ENCODE measurements at places on chromosomes 6 and 20. TPM values are rescaled to one million over a fixed set of nuclear protein-coding genes. Genes with fewer than 3 reads are reported as not detected.

The C6orf15 gene
- total RNA-seq, result not detected

The MCHR2 gene
- total RNA-seq, result not detected

The TUBB1 gene
- 0.17 TPM for total RNA-seq

- DNase-seq, result no peak
Observed at GRCh38 chr20:11719153-11719552, 198.5 kb upstream of the BTBD3 start.

DNA sequence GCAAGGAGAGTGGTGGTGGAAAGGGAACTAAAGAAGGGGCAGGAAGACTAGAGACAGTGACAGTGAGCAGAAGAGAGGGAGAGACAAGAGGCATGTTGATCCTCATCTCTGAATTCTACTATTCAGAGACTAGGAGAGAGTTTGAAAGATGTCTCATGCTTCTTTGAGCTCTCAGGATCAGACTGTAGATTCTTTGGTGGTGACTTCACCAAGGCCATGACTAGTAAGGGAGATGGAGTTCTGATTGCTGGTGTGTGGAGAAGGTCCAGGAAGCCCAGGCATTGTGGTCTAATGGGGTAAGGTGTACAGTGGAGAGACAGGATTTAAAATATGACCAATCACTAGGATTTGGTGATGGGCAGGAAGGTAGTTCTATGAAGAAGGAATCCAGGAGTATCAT lies 713 bp downstream of the WFDC9 start:
- no peak for DNase-seq

GRCh38 chr6:112286010-112286409 lies 31.6 kb upstream of the LAMA4 start:
- DNase-seq, result no peak

DNA sequence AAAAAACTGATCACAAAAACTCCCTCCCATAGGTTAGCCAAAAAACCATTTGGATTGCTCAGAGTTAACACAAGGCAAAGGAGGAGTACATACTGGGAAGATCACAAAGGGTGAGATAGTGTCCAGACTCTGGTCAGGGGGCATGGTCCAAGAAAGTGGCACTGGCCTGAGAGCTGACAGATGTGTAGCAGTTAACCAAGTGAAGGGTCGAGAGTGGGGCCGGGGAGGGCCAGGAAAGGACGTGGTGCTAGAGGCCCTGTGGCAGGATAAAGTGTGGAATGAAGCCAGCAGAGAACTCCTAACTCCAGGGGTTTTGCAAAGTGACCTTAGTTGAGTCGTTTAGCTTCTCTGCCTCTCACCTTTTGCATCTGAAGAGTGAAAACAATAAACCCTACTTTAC lies 290.5 kb downstream of the FOXA2 start:
- no peak for DNase-seq

- no peak for DNase-seq
Observed at GRCh38 chr6:89359561-89359960, 7.0 kb upstream of the UBE2J1 start.

- DNase-seq, result no peak
Observed at GRCh38 chr6:157732007-157732406, 91.0 kb upstream of the SNX9 start.

All from CD4-positive, alpha-beta T cell (primary cell).